ENCODE measurements at places on chromosomes 6 and 20. TPM values are rescaled to one million over a fixed set of nuclear protein-coding genes. Genes with fewer than 3 reads are reported as not detected.

The DSP gene
- 4.3 TPM for total RNA-seq

The PRKN gene
- 2.0 TPM for total RNA-seq

The ZSCAN16 gene
- total RNA-seq = 2.9 TPM

The CENPW gene
- total RNA-seq = 13.7 TPM

The MEI4 gene
- not detected for total RNA-seq

The CNBD2 gene
- total RNA-seq = 2.2 TPM

The CEP43 gene
- total RNA-seq = 27.8 TPM

The BPI gene
- total RNA-seq = 1.4 TPM

The TJAP1 gene
- 24.4 TPM for total RNA-seq

The PROKR2 gene
- not detected for total RNA-seq

The HLA-DPA1 gene
- total RNA-seq = 0.18 TPM

The SLC22A23 gene
- 7.8 TPM for total RNA-seq

The MTFR2 gene
- total RNA-seq = 6.1 TPM

All from fibroblast of the aortic adventitia (primary cell).